Activated T-helper 1 cell treated with anti-CD3 and anti-CD28 coated beads, Interleukin-2, amount 50 U/mL, for 16 hours (primary cell): ENCODE measurements at places on chromosomes 2 and 18.

DNA sequence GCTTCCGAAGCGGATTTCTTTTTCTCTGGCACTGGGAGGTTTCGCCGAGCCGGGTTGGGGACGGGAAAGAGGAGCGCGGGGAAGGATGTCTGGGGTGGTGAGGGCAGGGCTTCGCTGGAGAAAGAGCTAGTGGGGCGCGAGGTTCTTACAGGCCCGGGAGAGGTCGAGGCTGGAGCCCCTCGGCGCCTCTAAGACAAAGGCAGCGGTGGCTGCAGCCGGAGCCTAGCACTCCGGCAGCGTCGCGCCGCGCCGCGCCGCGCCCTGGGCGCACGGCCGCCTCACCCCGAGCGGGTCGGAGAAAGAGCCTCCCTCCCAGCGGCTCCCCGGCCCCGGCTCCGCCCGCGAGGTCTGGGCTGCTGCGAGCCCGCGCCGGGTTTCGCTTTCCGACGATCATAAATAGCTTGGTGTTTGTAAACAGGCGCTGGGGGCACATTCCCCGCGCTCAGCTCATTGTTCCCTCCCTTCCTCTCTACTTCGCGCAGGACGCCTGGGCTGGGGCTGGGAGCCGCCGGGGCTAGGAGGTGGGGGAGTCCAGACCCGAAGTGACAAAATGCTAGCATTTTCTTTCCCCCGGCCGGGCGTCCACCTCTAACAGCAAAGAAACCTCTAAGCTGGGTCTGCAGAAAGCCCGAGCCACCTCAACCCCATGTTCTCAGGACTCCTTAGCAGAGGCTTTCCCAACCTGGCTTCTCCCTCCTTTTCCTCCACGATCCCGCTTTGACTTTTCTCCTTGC, 813 bp upstream of the MEIS1 start:
- DNase-seq, result no peak

DNA sequence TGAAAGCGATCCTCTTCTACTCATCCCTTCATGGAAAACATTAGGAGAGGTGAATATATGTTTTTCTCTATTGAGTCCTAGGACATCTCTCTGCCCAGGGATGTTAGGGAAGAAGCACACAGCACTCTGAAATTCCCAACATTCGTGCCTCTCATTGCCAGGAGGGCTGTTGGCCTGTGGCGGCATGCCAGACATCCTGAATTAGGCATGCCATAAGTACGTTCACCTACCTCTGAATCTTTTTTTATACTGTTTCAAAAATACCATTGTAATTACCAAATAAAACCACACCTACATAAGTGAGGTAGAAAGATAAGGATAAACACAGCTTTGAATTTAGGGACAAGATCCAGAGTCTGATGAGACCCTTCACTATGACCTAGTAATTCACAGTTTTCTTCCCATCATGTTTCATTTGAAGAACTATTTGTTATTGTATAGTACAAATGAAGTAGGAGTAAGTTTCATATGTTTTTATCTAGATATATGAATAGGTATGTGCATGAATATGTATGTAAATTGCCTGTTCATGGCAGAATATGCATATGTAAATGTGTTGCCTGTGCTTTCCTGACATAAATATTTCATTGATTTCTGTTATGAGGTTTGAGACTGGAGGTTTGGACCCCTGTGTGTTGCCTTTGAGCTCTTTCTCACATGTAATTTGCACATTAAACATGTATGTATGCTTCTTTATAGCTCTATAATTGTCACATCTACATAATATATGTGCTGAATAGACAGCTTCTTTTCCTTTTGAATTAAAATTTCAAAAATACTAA, 66.6 kb upstream of the STAM2 start:
- no peak for DNase-seq

- DNase-seq, result no peak
Measured at GRCh38 chr2:44450806-44451205, 89.1 kb downstream of the CAMKMT start.

DNA sequence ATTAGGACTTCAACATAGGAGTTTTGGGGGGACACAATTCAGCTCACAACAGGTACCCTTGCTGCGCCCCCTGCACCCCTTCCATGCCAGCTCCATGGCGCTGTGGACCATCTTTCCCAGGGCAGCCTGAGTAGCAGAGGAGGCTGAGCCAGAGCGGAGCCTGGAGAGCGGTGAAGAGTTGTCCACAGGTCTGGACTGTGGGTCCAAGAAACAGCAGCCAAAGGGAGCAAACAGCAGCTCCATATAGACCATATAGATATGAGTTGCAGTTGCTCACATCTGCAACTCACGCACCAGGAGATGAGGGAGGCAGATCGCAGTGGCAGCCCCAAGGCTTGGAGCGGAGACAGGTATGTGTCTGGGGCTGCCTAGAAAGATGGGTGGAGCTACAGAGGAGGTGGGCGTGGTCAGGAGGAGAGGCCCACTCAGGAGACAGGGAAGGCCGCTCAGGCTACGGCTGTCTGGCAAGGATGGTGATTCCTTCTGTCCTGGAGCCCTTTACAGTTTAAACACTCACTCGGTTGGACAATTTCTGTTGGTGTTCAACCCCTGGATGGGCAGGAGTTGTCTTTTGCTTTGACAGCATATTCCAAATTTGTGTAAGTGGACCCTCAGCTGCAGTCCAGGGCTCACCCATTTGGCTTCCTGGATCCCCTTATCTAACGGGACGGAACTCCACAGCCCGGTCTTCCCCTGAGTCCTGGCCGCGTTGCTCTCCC, 155.1 kb downstream of the LPIN1 start:
- no peak for DNase-seq

GRCh38 chr2:182229297-182229696, 197.5 kb downstream of the PDE1A start:
- no peak for DNase-seq

- no peak for DNase-seq
Measured at GRCh38 chr2:46200100-46200690, 97.0 kb upstream of the EPAS1 start.

GRCh38 chr2:10382354-10383061, 65.6 kb downstream of the ODC1 start:
- DNase-seq, result no peak

DNA sequence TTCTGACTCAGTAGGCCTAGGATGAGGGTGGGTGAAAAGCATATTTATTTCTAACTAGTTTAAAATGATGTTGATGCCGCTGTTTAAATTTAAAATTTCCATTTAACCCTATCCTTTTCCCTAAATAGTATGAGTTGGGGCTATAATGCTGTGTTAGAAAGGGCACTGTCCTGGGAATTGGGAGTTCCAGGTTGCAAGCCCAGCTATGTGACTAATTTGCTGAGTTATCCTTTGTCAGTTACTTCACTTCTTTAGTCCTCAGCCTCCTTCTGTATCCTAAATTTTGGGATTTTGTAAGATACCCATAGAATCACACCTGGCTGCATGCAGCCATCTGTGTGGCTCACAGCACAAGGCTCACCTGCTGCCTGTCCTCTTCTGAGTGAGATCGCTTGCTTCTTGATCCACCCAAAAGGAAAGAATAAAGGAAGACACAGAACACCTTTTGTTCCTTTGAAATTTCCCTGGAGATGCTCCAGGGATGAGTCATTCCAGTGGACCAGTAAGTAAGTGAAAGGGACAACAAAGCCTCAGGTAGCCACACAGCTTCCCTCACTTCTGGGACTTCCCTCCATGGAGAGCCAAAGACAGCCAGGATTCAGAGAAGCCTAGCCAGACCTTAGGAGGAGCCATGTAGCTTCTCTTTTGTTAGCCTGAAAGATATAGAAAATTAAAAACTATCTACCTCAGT, 97.2 kb downstream of the DTNA start:
- no peak for DNase-seq

- no peak for DNase-seq
Measured at GRCh38 chr2:152022090-152022489, 76.8 kb downstream of the CACNB4 start.

DNA sequence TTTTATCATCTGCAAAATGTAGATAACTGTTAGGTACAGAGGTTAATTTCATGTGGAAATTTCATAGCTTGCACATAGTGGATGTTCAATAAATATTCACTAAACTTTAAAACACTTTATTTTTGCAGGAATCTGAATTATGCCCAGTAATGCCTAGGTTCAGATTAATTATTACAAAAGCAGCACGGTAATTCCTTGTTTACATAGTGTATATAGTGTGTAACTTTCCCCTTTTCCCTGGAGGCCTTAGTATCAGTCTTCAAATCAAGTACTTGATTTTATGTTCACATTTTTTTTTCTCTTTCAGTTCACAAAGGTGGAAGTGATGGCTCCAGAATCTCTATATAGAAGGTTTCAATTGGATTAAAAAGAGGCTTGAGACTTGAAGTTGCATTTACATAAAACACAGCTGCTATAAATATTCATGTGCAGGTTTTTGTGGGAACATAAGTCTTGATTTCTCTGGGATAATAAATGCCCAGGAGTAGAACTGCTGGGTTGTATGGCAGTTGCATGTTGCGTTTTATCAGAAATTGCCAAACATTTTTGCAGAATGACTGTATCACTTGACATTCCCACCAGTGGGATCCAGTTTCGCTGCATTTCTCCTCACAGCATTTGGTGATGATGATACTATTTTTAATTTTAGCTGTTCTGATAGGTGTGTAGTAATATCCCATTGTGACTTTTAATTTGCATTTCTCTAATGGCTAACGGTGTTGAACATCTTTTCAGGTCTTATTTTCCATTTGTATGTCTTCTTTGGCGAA, 27.6 kb upstream of the LGALSL start:
- DNase-seq, result no peak

- DNase-seq, result peak; percentile 2
Measured at GRCh38 chr18:61635901-61636528, 256.8 kb downstream of the RNF152 start.

DNA sequence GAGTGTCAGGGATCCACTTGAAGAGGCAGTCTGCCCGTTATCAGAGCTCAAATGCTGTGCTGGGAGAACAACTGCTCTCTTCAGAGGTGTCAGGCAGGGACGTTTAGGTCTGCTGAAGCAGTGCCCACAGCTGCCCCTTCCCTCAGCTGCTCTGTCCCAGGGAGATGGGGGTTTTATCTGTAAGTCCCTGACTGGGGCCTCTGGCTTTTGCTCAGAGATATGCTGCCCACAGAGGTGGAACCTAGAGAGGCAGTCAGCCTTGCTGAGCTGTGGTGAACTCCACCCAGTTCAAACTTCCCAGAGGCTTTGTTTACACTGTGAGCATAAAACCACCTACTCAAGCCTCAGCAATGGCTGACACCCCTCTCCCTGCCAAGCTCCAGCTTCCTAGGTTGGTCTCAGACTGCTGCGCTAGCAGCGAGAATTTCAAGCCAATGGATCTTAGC, 38.1 kb downstream of the PLEK start:
- no peak for DNase-seq

DNA sequence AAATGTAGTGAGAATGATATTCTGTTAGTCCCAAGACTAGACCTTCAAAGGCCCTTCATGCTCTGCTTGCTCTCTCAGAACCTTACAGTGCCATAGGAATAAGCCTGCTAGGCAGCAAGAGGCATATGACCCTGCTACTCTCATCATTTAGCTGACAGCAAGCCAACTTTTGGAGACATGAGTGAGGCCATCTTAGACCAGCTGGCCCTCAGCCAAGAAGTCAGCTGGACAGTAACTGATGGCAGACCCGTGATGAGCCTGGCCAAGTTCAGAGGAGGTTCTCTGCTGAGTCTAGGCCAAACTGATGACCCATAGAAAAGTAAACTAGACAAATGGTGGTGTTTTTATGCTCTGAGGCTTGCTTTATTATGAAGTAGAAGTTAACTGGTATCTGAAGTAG, 82.6 kb downstream of the C18orf54 start:
- DNase-seq, result no peak

GRCh38 chr2:20424300-20425290, 22.3 kb upstream of the RHOB start:
- no peak for DNase-seq

- peak; percentile 44 for DNase-seq
Measured at GRCh38 chr2:437756-438393, 150.0 kb upstream of the ALKAL2 start.

- no peak for DNase-seq
Measured at GRCh38 chr2:48767330-48767729, 11.8 kb upstream of the LHCGR start.

DNA sequence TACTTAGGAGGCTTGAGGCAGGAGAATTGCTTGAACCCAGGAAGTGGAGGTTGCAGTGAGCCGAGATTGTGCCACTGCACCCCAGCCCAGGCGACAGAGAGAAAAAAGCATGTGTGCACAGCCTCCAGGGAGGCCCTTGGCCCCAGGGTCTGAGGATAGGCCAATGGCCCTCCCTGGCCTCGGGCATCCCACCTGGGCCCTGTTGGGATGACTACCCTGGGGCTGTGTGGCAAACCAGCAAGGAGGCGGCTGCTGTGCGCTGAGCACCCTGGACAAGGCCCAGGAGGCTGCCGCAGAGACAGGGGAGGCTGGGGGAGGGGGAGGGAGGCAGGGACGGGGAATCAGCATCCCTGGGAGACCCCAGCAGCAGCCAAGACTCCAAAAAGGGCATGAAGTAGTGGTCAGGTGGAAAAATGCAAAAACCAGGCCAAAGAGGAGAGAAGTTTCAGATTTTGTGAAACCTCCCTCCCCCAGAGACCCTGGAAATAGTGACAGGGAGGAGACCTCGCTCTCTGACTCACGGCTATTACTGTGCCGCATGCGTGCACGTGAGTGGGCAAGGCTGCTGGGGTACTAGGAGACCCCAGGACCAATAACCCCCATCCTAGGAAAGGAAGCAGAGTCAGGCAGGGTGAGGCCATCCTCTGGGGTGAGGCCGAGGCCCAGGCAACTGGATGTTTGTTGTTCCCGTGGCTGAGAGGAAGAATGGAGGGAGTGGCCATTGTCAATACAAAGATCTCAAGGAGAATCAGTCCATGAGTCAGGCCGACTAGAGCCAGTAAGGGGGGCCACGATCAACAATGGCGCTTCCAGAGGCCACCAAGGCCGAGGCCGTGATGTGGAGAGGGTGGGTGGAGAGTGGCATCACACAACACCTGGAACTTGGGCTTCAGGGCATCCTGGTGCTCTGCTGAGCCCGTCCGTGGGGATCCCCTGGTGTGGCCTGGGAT, 16.0 kb upstream of the B3GNT7 start:
- DNase-seq, result no peak

- no peak for DNase-seq
Measured at GRCh38 chr18:44135741-44136140, 544.9 kb upstream of the SETBP1 start.

- DNase-seq, result no peak
Measured at GRCh38 chr2:11043245-11043644, 112.0 kb upstream of the SLC66A3 start.

DNA sequence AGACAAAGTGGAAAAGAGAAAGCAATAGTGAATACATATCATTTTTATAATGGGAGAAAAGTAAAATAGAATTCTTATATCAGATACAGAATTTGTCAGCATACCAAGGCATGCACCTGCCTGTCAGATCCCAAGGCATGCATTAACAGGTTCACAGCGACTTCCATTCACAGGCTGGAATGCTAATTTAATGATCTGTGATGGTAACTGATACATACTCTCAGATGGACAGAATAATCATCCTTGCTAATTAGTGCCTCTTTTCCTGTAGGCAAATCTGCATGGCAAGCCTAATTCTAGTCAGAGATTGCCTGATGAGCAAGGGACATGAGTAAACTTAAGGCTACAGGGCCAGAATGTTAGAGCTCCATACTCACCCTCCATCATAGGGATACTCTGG, 76.1 kb downstream of the PRKRA start:
- no peak for DNase-seq

- DNase-seq, result no peak
Measured at GRCh38 chr2:177606636-177607035, 214.1 kb downstream of the AGPS start.

GRCh38 chr18:76377359-76377756, 117.7 kb downstream of the ZNF516 start:
- DNase-seq, result no peak

- no peak for DNase-seq
Measured at GRCh38 chr2:220220009-220220408, 592.6 kb downstream of the SLC4A3 start.
